Cortex of kidney (tissue), 1 donor: ENCODE measurements at places on chromosomes 13 and 19.

- DNase-seq: no peak
Measured at GRCh38 chr13:107801621-107802020, 413.7 kb downstream of the LIG4 start.

DNA sequence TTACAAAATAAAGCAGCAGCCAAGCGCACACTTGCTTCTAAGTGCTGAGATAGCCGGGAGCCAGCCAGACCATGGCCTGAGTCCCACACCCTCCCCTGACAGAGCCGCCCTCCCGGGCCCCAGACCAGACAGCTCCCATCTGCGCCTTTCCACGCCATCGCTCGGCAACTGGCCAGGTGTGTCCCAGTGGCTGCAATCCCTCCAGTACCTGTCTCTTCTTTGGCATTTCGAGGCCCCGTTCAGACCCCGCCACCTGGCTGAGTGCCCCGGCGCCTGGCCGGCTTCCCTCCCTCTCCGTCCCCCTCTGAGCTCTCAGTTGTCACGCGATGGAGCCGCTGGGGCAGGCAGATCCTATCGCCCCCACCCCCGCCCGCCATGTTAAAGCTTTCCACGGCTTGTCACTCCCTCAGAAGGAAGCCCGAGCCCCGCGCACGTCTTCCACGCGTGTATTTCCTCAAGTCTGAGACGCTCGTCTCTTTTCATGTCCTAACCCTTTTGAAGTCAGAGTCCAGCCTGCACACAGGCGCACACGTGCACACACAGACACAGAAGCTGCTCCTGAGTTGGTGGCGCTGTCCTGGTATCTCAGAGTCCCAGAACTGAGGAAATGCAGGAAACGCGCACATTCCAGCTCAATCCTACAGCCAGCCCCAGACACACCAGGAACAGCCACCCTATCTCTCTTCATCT lies 7.9 kb downstream of the MLLT1 start:
- DNase-seq: no peak

DNA sequence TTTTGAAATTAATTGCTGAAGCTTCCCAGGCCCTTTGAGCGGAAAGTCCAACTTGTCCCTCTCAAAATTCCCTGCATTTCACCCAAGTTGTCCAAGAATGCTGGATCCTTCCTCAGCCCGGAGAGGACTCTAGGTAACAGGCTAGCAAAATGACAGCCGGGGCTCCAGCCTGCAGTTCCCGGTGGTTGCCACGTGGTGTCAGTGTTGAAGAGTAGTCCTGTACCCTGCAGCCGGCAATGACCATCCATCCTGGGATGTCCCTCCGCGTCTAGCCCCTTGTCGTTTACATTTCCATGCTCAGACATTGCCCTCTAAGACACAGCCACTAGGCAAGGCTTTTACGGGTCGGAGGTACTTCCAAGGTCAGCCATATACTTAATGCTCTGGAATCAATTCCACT lies 31.4 kb upstream of the MTIF3 start:
- no peak for DNase-seq

GRCh38 chr19:45598267-45599001 lies 3.6 kb downstream of the GPR4 start:
- no peak for DNase-seq

DNA sequence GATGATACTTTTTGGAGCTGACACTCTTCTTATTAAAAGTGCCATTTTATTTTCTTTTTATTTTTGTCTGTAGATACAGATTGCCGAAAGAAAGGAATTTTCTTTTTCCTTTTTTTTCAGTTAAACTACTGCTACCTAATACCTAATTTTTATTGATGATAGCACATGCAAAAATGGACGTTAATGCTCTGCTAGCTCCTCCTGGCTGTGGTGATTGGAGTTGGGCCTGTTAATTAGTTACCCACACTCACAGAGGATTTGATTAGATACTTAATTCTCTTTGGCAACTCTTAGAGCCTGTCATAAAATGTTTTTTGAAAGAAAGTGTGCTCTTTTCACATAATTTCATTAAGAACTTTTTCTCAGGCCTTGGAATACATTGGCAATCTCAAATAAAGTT lies 366.8 kb downstream of the DCT start:
- DNase-seq: no peak

- no peak for DNase-seq
Measured at GRCh38 chr19:55068950-55069864, 6.3 kb upstream of the RDH13 start.

DNA sequence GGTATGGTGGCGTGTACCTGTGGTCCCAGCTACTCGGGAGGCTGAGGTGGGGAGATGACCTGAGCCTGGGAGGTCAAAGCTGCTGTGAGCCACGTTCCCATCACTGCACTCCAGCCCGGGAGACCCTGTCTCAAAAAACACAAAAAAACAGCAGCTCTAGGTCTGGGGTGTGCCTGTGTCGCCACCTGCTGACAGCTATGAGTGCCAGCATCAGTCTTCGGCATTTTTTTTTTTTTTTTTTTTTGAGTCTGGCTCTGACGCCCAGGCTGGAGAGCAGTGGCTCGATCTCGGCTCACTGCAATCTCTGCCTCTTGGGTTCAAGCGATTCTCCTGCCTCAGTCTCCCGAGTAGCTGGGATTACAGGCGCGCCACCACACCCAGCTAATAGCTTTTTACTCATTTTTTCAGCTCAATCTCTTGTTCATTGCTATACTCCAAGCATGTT lies 10.1 kb downstream of the AP2S1 start:
- DNase-seq: no peak
